ENCODE measurements at places on chromosomes 4 and X.

DNA sequence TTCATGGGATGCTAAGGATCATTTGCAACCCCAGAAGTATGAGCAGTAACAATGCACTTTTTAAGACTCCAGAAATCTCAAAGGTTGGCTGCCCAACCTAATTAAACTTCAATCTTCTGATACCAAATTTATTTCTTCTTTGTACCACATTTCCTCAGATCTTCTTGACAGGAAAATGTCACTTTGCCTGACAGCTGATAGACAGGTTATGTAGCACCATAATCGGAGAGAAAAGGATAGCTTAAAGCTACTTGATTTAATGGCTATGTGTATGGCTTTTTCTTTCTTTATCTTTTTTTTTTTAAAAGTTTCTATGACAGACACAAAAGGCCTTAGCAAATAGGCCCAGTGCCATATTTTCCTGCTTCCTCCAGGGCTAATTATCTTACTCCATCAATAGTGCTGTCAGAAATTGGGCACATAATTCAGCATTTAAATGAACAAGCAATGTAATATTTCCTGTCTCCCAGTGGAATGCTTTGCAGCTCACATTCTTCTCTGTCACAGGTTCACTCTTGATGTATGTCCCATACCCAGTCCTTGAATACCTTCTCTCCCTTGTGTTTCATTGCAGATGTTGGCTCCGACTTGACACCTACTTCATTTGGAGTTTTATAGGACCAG, 795.7 kb downstream of the ADGRL3 start:
- DNase-seq: no peak

DNA sequence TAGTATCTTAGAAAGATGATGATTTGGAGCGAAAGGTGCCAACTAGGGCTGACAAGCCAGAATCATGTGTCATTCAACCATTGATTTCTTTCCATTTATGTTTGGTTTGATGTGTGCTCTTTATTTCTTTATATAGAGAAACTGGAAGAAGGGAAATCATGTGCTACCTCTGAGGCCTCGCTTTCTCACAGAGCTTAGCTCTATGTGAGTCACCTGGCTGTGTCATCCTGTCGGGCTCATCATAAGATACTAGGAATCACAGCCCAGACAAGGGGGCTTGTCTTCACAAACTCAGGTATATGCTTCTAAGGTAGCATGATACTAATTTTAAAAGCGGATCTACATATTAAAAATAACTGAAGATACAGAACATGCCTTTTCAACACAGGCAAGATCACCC, 81.7 kb upstream of the GPM6B start:
- no peak for DNase-seq

DNA sequence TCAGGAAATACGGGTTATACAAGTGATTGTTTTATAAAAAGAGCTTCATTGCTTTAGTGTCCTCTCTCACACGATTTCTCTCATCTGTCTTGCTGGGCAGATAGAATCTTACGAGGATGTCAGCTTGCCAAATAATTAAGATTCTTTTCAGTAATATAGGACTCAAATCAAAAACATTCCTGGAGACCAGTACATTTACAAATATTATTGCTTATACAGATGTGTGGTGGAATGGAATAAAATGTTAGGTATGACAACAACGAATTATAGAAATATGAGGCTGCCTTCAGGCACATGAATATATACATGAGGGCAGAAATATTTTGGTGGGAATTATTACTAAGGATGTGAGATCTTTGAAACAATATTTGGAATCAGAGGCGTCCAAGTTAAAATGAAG, 88.9 kb downstream of the GC start:
- DNase-seq: no peak

GRCh38 chr4:161457906-161458305, 705.9 kb downstream of the FSTL5 start:
- no peak for DNase-seq

- no peak for DNase-seq
Measured at GRCh38 chr4:4254199-4254598, 6.2 kb upstream of the TMEM128 start.

DNA sequence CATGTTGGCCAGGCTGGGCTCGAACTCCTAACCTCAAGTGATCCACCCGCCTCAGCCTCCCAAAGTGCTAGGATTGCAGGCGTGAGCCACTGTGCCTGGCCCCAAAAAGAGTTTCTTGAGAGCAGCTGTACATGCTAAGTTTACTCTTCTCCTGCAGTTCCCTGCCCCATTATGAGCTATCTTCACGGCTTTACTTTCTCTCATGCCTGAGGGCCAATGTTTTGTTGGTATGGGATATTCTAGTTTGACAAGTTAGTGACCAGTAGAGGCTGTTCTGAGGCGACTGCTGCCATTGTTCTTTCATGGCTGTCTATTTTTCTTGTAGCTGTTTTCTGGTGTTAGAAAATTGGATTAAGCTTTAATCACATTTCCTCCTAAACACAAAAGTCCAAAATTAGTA, 78.0 kb upstream of the STX18 start:
- DNase-seq: no peak

- no peak for DNase-seq
Measured at GRCh38 chr4:54802336-54802735, 144.6 kb downstream of the KIT start.

- no peak for DNase-seq
Measured at GRCh38 chr4:112895811-112896608, 153.4 kb upstream of the ANK2 start.

DNA sequence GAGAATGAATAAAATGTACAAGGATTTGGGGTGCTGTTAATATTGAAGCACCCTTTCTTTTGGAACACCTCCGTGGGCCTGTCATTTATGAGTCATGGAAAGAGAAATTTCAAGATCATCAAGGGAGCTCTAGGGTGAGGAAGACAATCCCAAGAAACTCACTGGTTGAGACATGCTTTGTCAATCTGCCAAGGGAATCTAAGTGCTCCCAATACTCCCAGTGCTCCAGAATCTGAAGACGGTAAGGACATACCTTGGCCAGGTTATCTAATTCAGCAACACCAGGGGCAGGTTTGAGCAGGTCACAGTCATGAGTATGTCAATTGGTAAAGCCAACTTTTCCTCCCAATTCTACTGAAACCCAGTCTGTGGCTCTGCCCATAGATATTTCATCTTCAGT, 556.4 kb upstream of the CPEB2 start:
- no peak for DNase-seq

GRCh38 chrX:40168480-40169011, 70.8 kb upstream of the BCOR start:
- no peak for DNase-seq

DNA sequence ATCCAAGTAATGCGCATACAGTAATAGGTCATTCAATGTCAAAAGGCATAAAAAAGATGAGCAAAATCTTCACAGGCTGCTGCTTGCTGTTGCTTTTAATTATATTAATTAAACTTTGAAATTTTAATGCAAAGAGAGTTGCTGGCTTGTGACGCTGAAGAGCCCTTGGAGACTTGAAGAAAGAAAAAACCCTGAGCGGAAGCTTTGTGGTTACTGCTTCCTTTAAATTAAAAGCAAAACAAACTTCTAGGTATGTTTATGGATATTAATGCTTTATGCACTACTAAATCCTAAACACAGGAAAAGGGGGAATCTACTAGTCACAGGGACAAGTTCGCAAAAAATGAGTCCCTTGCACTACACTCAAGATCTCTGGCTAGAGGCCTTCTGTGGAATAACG, 166.7 kb downstream of the ANTXR2 start:
- DNase-seq: no peak

DNA sequence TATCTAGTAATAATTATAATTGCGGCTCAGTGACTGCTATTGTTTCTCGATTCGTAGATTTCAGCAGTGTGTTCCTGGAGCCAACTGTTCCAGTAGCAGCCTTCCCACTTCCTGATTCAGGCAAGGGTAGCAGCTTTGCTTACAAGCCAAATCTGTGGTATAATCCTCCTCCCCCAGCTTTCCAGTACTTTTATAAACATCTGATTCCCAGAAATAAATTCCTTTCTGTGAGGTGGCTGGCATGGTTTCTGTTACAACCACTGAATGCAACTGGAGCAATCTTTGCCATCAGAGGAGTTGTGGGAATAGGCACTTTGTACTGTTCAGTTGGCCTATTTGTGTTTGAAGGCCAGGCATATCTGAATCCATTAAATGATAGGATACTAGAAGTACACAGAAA, 80.0 kb downstream of the GLRA3 start:
- DNase-seq: no peak

- no peak for DNase-seq
Measured at GRCh38 chr4:47774079-47774478, 63.8 kb downstream of the CORIN start.

GRCh38 chrX:13398839-13399238, 79.0 kb upstream of the ATXN3L start:
- DNase-seq: no peak

GRCh38 chr4:55475394-55476243, 71.1 kb downstream of the CLOCK start:
- no peak for DNase-seq

- DNase-seq: no peak
Measured at GRCh38 chr4:102625232-102625930, 124.2 kb downstream of the NFKB1 start.
